Fibroblast of the aortic adventitia (primary cell): ENCODE measurements at places on chromosomes 1 and 21.

DNA sequence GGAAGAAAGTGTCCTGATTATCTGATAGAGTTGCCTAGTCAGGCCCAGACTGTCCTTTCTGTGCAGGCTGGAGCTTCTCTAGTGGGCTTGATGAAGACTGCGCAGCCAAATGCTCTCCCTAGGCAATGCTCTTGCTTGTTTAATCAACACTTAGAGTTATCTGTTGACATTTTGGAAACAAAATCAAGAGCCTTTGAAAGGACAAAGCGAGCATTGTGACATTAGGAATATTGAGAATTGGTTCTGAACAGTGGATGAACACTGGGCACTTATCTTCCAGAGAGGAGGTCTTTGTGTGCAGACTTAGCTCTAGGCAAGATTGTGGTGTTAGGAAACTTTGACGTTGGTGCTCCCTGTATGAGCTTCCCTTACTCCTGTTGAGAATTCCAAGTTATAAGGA lies 94.5 kb downstream of the DNTTIP2 start:
- DNase-seq = no peak

DNA sequence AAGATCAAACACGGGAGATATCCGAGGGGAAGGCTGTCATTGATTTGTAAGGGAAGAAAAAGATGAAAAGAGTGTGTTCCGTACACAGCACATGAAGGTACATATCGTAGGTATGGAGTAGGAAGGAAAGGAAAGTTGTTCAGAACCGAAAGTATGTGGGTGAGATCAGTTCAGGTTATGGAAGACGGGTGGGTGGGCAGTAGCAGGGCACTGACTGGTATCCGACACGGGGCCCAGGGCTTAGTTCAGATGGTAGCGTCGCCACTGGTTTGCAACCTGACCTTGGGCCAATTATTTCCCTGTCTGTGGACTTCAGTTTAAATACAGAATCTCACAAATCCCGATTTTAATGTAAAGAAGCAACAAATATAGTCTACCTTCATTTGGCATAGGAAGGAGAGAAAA lies 27.8 kb upstream of the A3GALT2 start:
- no peak for DNase-seq

GRCh38 chr1:158819461-158820443 lies 11.4 kb upstream of the MNDA start:
- DNase-seq = no peak

GRCh38 chr1:54558434-54559030 lies 10.5 kb downstream of the ACOT11 start:
- DNase-seq = no peak

DNA sequence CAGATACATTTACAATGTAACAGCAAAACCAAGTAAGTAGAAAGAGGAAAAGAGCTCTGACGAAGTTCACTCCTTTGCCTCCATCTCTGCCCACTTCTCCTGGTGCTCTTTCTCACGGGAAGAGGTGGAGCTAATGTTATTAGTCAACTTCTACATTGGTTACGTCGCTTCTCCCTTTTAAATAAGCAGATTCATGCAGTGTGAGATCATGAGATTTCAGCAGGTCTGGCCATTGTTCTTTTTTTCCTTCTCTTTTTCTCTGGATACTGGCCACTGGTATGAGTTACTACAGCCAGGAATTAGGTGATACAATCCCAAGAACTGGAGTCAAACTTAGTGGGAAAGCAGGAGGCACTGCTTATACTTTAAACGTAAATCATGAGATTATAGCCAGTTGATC lies 207.1 kb downstream of the AKT3 start:
- peak; percentile 90 for DNase-seq

- no peak for DNase-seq
These were observed 29.4 kb upstream of the KCNA10 start for GRCh38 chr1:110548381-110548780.

GRCh38 chr1:201482755-201483154 lies 13.8 kb upstream of the PHLDA3 start:
- no peak for DNase-seq

- no peak for DNase-seq
These were observed 3.0 kb upstream of the TMEM54 start for GRCh38 chr1:32903991-32904785.

- no peak for DNase-seq
These were observed 39.1 kb downstream of the CLIC6 start for GRCh38 chr21:34707876-34708325.

GRCh38 chr1:208081972-208082371 lies 162.2 kb downstream of the PLXNA2 start:
- DNase-seq = no peak

- peak; percentile 73 for DNase-seq
These were observed 17.8 kb upstream of the EPHA2 start for GRCh38 chr1:16173447-16174260.

- no peak for DNase-seq
These were observed 65.6 kb upstream of the EDEM3 start for GRCh38 chr1:184820218-184820750.

GRCh38 chr21:28639737-28640136 lies 352.9 kb downstream of the LTN1 start:
- peak; percentile 83 for DNase-seq

- DNase-seq = no peak
These were observed 30.7 kb upstream of the RRP15 start for GRCh38 chr1:218254296-218254946.

DNA sequence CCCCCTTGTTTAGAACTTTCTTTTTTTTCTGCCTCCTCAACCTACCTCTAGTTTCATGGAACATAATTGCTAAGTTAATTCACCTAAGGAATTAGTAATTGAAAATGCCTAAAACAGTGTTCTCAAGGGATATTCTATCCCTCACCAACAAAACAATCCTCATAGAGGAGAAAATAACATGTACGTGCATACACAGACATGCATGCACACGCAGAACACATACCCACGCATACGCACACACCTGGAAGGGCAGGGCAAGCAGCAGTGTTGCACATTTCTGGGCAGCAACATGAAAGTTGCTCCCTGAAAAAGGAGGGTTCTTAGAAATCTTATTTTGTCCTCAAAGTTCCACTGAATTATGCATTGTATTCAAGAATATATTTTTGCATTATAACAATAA lies 76.6 kb downstream of the HHAT start:
- DNase-seq = no peak

DNA sequence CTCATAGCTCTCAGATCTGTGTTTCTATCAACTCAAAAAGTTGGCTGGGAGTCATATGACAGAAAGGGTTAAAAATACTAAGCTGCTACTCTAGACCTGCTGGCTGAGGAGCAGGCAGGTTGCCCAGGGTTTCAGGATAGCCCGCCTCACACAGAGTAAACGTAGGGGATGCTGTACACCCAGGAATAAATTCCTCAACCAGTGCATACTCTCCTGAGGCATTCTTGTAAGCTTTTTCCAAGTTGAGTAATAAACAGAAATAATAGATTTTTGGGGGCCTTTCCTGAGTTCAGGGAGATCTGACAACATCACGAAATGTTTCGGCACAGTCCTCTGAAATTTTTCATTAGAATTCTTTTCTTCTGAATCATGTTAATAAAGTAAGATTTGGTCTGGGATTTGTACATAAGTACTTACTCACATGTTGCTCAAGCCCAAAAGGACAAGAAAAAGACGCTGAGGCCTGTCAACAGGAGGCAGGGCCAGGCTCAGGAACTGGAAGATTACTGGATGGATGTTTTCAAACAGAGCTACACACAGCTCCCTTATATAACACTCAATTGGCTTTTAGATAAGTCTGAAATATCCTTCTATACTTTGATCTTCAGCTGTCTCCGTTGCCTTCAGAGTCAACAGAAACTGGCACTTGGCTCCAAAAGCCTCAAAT lies 41.0 kb downstream of the TGFBR3 start:
- peak; percentile 98 for DNase-seq

- no peak for DNase-seq
These were observed 11.7 kb downstream of the NR5A2 start for GRCh38 chr1:200038981-200039848.

GRCh38 chr1:182331387-182331786 lies 60.2 kb downstream of the GLUL start:
- no peak for DNase-seq
